A549 treated with Hydrocortisone at 1 μM for 4 hours (cell line): ENCODE measurements at places on chromosomes 2 and 18. TPM values are rescaled to one million over a fixed set of nuclear protein-coding genes. Genes with fewer than 3 reads are reported as not detected.

INO80D gene
- 1.3 to 2.1 TPM (median 1.6 TPM) in 5 replicates for total RNA-seq

ITGA4 gene
- total RNA-seq, result 1.3 to 2.6 TPM (median 2.0 TPM) in 5 replicates

ACKR3 gene
- 9.1 to 14.4 TPM (median 12.0 TPM) in 5 replicates for total RNA-seq

GNLY gene
- 0.08 to 0.31 TPM (median 0.18 TPM) in 5 replicates for total RNA-seq

CCL20 gene
- total RNA-seq, result 3.4 to 7.8 TPM (median 6.1 TPM) in 5 replicates

PLGLB1 gene
- total RNA-seq, result 0.36 to 0.82 TPM (median 0.49 TPM) in 5 replicates

AOX1 gene
- 4.1 to 8.6 TPM (median 4.8 TPM) in 5 replicates for total RNA-seq

NFATC1 gene
- total RNA-seq, result 5.2 to 6.2 TPM (median 5.7 TPM) in 5 replicates

LRRTM4 gene
- total RNA-seq, result not detected in 5 replicates

EGR4 gene
- 0.13 to 0.33 TPM (median 0.15 TPM) in 5 replicates for total RNA-seq

GPR155 gene
- 0.13 to 0.74 TPM (median 0.44 TPM) in 5 replicates for total RNA-seq

GPR39 gene
- 6.8 to 7.6 TPM (median 7.0 TPM) in 5 replicates for total RNA-seq
